Peyer's patch (tissue), 4 donors: ENCODE measurements at places on chromosomes 12 and 14. TPM values are rescaled to one million over a fixed set of nuclear protein-coding genes. Genes with fewer than 3 reads are reported as not detected.

DNA sequence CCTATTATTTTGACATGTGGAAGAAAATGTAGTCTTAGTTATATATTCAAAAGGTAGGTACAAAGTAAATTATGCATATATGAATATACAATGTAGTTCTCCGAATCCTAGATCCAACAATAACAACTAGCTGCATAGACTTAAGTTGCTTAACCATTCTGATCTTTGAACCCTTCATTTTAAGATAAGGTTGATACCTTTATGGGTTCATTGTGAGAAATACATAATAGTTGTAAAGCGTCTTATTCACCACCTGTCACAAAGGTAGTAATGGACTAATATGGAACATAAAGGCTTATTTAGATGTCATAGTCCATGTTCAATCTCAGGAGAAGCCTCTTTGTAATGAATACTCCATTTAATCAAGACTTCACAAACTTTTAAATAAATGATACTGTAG, 263.6 kb downstream of the TMTC2 start:
- DNase-seq: no peak

- peak; percentile 19 for DNase-seq
These were observed 1.9 kb downstream of the ATXN2 start for GRCh38 chr12:111596985-111597830.

DNA sequence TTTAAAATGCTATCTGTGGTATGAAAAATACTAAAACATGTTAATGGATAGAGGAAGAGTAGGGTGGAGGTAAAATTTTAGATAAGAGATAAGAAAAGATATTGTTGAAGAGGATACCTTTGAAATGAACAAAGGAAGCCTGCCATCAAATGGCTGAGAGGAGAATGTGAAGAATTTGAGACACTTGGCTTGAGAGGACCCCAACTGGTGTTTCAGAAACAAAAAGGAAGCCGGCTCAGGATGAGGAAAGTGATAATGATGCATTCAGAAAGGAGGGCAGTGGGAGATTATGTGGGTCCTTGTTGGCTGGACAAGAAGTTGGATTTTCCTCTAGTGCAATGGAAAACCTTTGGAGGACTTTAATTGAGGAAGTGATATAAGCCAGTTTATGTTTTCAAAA, 264.4 kb downstream of the DUSP6 start:
- no peak for DNase-seq

DNA sequence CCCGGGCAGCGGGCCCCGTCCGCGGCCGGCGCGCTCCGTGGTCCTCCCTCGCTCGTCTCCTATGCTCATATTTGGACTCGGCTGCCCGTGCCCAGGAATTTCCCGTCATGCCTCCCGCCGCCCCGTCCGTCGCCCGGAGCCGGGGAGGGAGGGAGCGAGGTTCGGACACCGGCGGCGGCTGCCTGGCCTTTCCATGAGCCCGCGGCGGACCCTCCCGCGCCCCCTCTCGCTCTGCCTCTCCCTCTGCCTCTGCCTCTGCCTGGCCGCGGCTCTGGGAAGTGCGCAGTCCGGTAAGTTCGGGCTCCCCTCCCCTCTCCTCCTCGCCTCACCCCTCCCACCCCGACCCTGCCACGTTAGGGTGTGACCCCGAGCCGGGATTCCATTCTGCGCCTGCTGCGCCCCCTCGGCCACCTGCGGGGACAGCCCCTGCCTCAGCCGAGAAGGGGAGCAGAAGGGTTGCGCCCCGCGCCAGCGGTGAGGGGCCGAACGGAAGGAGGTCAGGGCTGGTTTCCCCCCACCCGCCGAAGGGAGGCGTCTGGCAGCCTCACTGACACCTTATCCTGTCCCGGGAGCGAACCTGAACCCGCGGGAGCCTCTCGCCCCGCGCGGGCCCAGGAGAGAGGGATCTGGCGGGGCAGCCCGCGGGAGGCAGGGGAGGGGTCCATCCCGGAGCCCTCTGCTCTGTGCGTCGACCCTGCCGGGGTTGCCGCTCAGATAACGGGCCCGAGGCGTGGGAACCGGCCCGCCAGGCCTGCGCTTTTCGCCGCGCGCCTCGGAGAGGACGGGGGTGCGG, at the start of gene MSRB3:
Gene MSRB3, plus strand, starts transcription at position 108 of the 793 bp plus-strand sequence. CDS start 29,897 bp downstream, outside the sequence.
- no peak for DNase-seq

DNA sequence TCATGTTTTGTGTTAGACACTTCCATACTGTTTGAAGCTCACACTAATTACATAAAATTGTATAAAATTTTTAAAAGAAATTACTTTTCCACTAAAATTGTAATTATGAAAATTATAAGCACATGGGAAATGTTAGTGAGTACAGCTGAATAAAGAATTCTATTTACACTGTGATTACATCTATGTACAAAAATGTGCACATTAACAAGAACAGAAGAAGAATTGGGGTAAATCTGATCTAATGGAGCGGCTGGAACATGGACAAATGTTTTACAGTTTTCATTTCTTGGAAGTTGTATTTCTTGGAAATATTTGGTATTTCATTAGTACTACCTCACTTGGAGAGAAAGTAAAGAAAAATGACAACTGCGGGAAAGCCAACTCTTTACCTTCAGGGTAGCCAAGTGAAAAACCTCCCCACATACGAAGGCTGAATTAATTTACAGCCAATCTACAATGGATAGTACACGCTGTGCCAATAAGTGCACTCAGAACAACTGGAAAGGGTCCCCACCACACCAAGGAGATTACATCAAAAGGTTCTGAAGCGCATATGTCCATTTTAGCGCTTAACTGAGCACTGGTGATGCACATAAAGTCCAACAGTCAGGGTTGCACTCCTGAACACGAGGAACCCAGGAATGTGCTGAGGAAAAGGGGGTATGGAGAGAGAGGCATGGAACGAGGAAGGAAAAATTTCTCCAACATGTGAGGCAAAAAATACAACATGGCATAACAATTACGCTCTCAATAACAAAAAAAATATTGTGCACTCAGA, 17.5 kb downstream of the MED13L start:
- DNase-seq: no peak

GRCh38 chr12:7601406-7601805, 64.3 kb downstream of the APOBEC1 start:
- no peak for DNase-seq

- no peak for DNase-seq
These were observed 26.1 kb upstream of the PLEKHG7 start for GRCh38 chr12:92676710-92677109.

GRCh38 chr14:70213721-70214282, 25.1 kb upstream of the SLC8A3 start:
- DNase-seq: no peak

DNA sequence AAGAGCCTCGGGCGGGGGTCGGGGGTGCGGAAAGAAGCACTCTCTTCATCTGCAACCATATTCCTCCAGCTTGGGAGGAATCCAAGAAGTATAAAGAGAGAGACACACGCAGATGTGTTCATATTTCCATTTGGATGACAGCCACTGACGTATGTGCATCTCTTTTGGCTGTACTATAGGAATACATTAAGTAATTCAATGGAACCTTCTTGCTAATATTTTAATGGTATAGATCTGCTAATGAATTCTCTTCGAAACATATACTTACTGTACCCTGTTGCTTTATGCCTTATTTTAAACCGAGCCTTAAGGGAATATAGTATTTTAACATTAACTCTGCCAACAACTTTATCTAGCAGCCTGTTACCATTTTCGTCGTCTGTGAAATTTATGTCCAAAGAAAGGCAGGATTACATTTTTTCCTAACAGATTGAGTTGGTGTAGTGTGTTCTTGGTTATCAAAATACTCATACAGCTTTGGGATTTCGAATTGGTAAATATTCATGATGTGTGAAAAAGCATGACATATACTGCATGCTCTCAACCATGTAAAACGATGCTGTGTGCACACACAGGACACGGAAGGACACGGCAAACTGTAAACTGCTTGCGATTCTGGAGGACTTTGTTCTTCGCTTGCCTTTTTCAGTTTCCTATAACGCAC, 84.5 kb downstream of the CCDC88C start:
- DNase-seq: no peak

DNA sequence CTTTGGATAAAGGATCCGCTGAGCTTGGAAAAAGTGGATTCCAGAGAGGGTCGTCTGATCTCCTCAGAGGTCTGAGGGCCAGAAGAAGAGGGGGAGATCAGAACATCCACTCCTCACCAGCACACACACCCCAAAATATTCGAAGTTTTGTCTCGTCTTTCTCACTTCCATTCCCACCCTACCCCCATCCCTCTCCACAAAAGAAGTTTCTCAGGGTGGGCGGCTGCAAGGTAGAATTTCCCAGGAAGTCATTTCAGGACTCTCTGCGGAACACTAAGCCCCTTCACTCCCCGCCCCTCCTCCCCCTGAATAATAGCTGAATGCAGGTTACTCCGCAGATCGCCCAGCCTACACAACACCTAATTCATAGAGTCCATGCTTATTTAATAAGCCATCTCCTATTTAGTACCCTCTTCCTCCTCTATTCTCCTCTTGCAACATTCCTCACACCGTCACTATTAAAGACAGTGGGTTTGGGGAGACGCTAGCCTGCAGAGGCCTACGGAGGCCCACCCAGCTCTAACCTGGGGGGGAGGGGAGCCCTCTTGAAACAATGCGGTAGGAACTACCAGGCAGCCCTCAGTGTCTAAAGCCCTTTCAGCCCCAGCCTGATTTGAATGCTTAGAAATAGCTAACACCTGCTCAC, 649 bp upstream of the SALL2 start:
- DNase-seq: no peak

GRCh38 chr14:60313093-60313492, 64.1 kb downstream of the PPM1A start:
- DNase-seq: no peak

- no peak for DNase-seq
These were observed 4.0 kb downstream of the AGAP2 start for GRCh38 chr12:57734591-57734990.

DNA sequence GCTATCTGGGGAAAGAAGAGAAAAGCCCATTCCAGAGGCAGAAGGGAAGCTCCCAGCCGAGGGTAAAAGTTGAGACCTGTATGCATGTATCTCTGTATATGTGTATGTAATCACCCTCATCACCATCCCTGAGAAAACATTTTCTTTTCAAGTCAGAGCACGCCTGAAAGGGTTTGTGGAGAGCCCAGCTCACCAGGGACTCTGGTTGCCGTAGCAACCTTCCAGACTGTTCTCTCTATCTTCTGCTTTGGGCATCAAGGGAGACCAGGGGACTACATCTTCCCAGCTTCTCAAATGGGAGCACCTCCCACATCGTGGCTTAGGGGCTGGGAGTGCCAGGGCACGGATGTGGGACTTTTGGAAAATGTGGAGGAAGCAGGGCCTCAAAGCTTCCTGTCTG, 93.5 kb downstream of the GALNT8 start:
- no peak for DNase-seq

DNA sequence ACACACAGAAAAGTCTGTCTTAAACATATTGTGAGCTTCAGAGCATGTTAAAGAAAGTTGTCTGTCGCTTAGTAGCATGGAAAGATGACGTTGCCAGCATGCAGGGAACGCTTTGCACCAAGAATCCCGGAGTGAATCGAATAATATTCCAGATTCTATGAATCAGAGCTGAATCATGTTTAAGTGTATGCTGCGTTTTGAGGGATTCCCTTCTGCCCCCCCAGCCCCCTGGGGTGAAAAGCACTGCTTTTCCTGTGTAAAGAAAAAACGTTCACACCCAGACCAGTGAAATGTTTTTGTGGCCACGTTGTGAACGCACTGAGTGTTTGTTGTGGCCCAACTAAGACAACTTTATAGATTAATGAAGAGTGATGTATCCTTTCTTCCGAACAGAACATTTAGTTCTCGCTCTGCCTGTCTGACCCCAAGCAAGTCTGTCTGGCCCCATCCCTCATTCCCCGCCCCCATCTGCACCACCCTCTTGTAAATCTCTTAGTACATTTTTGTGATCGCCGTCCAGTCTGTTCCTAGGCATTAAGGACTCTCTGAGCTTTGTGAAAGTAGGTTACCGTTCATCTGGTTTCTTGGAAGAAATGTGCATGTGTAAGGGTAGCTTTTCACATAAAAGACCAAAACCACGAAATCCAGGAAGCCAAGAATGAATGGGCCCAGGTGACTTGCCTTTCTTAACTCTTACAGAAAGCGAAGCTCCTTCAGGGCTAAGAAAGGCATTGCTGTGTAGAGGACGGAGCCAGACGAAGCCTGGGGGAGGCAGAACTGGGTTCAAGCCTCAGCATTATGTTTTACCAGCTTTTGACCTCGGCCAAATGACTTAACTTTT, 103.0 kb downstream of the SAMD4A start:
- DNase-seq: no peak

- DNase-seq: peak; percentile 81
These were observed at the start of gene KLC1 for GRCh38 chr14:103628684-103629502. TSS of gene KLC1 (plus strand) at chr14:103629211. CDS start at chr14:103654565, 25,354 bp downstream.

DNA sequence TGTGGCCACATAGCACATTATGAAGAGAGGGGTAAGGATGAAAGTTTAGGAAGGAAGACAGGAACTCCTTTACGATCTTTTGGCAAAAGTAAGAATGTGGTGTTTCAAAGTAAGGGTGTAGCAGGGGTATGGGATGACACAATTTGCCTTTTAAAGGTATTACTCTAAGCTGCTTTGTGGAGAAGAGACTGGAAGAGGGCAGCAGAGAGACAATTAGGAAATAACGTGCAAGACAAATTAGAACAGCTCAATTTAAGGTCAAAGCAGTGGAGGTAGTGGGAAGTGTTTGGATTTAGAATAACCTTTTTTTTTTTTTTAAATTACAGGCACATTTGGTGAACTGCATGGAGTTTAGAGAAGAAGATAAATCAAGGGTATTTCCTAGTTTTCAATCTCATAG, 342.6 kb downstream of the NOVA1 start:
- DNase-seq: no peak

Gene PIK3C2G
- 32.1 TPM for total RNA-seq

Gene ACTN1
- total RNA-seq: 71.4 TPM

Gene NTS
- 241 TPM for total RNA-seq

Gene EFS
- 4.1 TPM for total RNA-seq
